Activated naive CD4-positive, alpha-beta T cell treated with anti-CD3 and anti-CD28 coated beads for 36 hours (primary cell): ENCODE measurements at places on chromosomes 5 and 9.

DNA sequence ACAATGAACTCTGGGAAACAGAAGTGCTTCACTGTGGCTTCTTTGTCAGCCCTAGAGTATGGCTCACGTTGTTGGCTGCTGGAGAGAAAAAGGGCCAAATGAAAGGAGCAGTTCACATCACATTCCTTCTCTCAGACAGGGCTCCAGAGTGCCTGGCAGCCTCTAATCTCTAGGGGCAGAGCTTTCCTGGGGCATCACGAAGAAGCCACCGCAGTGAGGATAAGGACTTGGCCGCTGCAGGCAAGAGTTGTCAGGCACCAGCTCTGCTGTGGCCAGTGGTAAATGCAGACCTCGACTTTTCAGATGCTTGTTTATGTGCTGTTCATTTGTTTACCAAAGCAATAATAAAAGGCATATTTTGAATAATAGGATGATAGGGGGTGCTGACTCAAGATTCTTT, 227.2 kb downstream of the ICE1 start:
- DNase-seq = no peak

- no peak for DNase-seq
Measured at GRCh38 chr5:168728546-168729211, 149.5 kb upstream of the PANK3 start.

DNA sequence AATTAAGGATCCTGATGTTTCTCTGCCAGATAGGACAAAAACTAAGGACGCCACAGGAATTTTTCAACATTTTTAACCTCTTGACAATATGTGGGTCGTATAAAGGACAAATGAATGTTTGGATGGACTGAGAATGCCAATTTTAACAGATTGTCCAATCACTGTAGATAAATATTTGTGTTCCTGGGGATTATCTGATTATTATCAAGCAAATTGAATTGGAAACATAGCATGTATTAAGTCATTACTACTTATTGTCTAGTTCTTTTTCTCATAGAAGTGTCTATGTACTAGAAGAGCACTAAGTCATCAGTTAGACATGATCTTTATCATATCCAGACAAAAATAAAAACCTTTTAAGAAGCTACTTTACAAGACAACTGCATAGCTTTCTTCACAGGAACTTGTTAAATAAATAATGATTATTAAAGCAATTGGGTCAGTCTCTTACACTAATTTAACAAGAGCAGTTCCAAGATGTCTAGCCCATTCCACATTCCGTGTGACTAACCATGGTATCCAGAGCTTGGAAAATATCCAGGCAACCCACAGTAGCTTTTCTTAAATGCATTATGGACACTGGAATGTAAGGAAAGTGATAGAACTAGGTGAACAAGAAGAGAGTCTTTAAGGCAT, 127.5 kb upstream of the CDKN2B start:
- no peak for DNase-seq

- DNase-seq = peak; percentile 62
Measured at GRCh38 chr5:77367741-77368140, 124.4 kb downstream of the WDR41 start.

- DNase-seq = no peak
Measured at GRCh38 chr5:3220638-3221288, 374.9 kb upstream of the IRX1 start.

DNA sequence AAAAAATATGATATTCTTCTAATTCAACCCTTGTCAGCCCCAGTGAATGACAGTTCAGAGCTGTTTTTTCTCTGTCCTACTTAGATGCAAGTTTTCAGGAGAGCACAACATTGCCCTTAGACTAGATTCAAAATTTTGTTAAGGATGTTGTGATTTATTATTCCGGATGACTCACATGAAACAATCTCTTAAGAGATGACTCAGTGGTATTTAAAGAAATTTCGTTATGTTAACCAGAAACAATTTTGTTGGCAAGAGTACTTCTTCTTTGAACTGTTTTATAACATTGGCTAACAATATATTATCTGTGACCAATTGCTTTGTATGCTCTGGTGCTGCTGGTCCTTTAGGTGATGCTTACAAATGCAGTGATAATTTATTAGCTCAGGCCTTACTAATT, 132.0 kb downstream of the IZUMO3 start:
- no peak for DNase-seq

DNA sequence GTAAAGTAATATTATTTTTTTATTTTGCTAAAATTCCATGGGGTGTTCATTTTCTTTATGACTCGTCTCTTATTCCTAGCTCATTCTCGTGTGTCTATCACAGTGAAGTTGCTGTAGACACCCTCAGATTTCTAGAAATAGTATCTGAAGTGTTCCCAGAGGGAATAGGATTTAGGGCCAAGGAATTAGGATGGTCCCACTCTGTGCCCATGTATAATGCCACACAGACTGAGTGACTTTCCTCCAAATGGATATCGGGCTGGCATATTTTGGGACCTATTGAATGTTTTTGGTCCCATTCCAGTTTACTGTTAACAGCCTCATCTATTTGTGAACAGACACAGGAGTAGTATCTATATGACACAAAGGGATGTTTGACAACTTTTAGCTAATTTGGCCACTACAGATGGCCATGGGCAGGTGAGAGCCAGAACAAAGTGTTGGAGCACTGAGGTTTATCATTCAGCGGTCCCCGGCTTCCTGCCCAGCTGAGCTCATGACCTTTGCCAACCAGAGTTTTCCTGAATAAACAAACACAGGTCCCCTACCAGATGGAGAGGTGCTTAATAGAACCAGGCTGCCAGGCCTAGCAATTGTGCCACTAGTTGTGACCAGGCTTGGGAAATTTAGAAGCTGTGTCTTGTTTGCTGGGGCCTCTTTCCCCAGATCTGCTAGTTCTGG, 46.9 kb downstream of the MAP1B start:
- DNase-seq = no peak

- DNase-seq = no peak
Measured at GRCh38 chr9:16031486-16031885, 478.6 kb downstream of the CCDC171 start.

DNA sequence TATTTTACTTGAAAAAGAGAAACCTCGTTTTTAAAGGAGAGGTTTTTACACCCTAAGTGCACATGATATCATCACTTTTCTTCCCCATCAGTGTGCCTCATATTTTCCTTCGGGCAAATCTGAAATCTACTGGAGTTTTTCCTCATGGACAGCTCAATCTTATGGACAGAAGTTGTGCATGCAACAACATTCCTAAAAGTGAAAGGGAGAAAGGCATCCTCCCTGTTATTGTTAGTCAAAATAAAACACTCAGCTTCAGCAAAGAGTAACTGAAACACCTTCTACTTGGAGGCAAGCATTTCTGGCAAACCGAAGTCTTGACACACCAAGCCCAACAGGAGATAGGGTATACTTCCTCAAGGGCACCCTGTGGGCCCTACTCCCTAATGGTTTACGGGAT, 217.9 kb downstream of the BNC2 start:
- DNase-seq = no peak

GRCh38 chr9:125758986-125759763, 12.0 kb downstream of the PBX3 start:
- no peak for DNase-seq

DNA sequence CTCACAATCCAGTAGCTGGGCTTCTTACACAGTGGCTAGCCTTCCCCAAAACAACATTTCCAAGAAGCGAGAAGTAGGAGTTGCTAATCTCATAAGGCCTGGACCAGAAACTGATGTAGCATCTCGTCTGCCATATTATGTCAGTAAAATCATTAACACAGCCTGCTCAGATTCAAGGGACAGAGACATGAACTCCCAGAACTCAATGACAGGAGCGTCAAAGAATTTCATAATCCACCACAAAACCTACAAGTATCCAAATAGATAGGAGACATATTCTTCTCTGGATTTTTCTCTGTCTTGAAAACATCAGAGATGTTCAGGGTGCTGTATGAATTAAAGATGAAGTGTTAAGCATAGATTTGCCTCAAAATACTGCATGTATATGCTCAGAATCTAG, 457.6 kb upstream of the ACTBL2 start:
- no peak for DNase-seq

GRCh38 chr9:75487856-75488718, 399.8 kb downstream of the OSTF1 start:
- DNase-seq = no peak

DNA sequence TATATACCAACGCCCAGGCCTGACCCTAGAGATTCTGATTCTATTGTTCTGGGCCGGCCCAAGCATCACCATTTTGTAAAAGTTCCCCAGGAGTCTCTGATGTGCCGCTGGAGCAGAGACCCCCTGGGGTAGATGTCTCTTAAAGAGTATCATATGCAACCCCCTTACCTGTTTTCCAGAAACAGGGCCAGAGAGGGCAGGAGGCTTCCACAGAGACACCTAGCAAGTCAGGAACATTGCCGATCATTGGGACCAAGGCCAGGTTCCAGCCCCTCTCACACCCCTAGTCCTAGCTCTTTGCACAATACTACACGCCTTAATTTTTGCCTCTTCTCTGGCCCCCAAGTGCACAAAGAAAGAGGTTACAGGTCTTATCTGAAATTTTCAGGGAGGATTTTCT, 63.8 kb downstream of the TMOD1 start:
- no peak for DNase-seq

- no peak for DNase-seq
Measured at GRCh38 chr5:108054349-108054748, 327.5 kb downstream of the FBXL17 start.

DNA sequence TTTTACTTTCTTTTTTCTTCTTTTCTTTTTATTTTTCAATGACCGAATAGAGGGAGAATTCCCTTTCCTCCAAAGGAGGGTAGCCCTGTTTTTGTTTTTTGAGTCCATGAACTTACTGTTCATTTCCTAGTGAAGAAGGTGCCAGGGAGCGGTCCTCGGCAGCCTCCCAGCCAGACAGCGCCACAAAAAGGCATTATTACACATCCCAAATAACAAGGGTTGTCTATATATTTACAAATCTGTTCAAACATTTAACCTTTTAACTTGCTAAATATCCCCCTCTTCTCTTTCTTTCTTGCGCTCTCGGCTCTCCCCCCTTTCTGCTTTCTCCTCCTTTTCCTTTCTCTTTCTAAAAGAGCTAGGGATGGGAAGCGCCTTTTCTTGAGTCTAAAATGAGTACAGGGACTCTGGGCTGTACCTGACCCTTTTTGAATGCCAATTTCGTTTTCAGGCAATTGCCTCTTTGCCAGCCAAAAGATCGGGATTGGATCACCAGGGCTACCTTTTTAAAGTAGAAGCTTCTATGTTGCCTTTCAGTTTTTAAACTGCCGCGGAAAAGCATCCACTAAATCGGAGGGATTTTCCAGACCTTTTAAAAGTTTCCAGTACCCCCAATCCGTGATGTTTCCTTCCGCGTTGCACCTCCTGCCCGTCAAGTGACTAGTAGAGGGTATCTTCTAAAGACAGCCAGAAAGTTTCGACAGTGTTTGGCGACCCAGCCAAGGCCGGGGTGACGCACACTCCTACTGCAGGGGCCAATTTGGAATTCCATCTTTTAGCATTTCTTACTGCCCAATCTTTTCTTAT, 125.6 kb downstream of the TMEM161B start:
- DNase-seq = no peak

- no peak for DNase-seq
Measured at GRCh38 chr9:16475257-16475656, 395.2 kb downstream of the BNC2 start.

GRCh38 chr9:14750821-14751220, 28.3 kb upstream of the CER1 start:
- no peak for DNase-seq

GRCh38 chr5:151675611-151676313, 11.0 kb downstream of the SPARC start:
- DNase-seq = no peak

- DNase-seq = no peak
Measured at GRCh38 chr5:634191-634590, 22.1 kb downstream of the CEP72 start.

- DNase-seq = no peak
Measured at GRCh38 chr9:109796078-109796477, 16.1 kb downstream of the PALM2AKAP2 start.

DNA sequence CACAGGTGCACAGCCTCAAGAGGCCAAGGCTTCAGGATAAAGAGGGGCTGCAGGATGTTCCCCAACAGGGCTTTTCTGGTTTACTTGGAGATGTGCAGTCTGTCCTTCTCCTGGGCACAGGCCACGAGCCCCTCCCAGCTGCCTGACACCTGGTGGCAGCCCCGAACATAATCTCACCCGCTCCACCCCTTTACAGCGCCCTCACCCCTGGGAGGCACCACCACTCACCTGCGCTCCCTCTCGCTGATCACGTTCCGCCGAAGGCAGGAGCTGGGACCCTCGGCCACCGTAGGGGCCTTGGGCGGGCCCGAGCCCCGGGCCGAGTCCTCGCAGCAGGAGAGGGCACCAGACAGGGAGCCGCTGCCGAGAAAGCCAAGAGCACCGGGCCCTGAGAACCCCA, 514 bp downstream of the SOHLH1 start:
- DNase-seq = no peak

DNA sequence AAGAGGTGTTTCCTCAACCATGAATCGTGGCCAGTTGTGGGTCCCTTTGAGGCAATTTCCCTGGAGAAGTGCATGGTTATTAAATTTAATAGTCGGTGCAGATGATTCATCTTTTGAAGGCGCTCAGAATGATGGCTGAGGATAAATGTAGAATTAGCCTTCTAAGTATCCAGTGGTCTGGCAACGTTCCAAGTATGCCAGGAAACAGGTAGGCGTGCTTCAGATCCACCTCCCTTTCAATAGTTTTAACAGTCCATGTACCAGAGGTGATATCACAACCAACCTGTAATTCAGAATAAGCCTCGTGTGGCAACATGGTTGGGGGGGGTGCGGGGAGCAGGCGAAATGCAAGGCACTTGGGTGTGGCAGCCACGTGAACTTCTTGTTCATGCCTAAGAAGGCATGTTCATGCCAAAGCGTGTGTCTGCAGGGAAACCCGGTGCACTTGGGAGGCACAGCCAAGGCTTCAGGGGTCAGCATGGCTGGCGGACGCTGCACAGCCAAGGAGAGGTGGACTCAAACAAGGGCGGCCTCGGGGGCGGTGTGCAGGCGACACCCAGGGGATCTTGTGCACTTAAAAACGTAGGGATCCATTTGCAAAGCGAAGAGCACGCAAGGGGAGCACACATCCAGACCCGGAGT, 5.2 kb upstream of the NKD2 start:
- DNase-seq = peak; percentile 27

- no peak for DNase-seq
Measured at GRCh38 chr9:82601293-82601771, 461.6 kb downstream of the RASEF start.

DNA sequence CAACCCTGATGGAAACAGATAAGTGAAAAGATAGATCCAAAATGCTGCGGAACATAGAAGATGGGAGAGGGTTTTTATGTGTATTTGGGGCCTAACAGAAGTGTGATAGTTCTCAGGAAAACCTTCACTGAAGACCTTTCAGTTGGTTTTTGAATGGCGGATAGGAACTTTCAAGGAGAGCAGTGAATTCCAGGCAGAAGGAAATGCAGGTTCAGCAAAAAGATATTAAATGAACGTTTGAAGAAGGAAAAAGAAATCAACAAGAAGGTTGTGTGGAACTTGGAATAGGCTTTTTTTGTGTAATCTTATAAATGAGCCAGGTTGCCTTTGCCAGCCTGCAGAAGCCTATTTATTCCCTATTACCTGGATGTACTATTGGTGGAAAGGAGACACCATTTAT, 2.1 kb downstream of the PPIP5K2 start:
- DNase-seq = no peak

- DNase-seq = peak; percentile 39
Measured at GRCh38 chr9:73869264-73869663, 627.9 kb upstream of the RORB start.

GRCh38 chr5:19918780-19919179, 69.2 kb downstream of the CDH18 start:
- DNase-seq = no peak

GRCh38 chr5:416636-416960, 26.4 kb upstream of the EXOC3 start:
- no peak for DNase-seq
